HuH-7 (cell line): ENCODE measurements at places on chromosomes 7 and 10.

GRCh38 chr10:120783867-120784266 is 67.3 kb upstream of the WDR11 start:
- no peak for DNase-seq

DNA sequence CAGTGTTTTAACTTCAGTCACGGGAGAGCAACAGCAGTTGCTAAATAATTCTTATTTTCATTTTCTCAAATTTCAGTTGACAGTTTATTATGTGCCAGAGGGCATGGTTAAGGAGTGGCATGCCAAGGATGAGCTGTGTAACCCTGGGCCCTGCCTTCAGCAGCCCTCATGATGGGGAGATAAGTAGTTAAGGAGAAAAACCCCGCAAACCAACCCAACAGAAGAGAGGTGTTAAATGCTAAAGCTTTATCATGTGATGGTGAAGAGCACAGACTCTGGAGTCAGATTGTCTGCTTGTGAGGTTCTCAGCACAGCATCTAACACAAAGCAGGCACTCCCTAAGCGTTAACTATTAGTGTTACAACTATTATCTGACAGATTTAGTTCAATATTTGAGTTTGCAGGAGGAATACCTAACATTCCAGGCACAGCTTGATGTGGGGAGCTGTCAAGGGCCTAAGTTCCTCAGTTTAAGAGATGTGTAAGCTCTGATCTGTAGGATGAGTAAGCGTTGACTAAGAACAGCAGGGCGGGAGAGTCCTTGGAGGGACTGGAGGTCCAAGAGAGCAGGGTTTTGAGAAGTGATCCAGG is 29.6 kb downstream of the STAM start:
- no peak for DNase-seq

- DNase-seq = no peak
Measured at GRCh38 chr7:158760936-158761335, 56.3 kb upstream of the NCAPG2 start.

- no peak for DNase-seq
Measured at GRCh38 chr7:26293569-26294308, 2.1 kb downstream of the SNX10 start.
